ENCODE measurements at places on chromosomes 7 and 10.

DNA sequence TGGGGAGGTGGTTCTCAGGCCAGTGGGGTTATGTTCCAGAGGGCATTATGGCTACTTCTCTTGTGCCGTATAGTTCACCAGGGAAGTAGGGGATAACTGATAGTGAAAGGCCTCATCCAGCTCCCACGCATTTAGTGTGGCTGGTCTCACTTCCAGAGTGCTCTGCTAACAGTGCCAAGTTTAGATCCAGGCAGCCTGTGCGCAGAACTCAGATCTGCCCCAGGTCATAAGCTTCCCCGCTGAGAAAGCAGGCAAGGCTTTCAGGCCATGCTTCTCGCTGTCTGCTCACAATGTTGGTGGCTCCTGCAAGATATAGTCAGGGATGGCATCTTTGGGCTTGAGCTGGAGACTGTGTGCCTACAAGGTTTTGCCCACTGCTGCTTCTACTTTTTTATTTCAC is 11.3 kb downstream of the AGK start:
- no peak for DNase-seq

DNA sequence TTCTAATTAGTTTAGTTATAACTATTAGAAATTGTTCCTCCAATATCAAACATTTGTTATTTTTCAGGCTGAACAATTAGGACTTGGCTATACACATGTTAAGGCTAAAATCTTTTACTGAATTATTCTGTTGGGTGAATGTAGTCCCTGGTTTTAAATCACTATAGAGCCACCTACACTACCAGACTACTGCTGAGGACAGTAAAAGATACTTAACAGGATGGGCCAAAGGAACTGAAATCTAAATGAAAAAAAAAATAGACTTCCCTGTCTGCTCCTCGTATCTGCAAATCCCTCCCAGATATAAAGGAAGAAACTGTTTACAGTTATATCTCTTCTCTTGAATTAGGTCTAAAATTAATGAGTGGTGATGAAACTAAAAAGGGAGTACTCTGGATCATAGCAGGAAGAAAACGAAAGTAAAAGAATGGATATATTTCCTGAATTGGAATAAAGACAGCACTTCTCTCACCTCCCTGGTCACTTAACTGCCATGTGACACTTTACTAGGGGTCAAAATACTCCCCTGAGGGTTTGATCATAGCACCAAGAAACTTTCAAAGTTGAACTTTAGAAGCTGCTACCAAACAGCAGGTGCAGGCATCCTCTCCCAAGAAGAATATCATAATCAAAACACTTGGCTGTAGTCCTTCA is 12.7 kb downstream of the FBXW4 start:
- no peak for DNase-seq

- DNase-seq = no peak
Observed at GRCh38 chr7:126016722-126017121, 1087.1 kb upstream of the POT1 start.

DNA sequence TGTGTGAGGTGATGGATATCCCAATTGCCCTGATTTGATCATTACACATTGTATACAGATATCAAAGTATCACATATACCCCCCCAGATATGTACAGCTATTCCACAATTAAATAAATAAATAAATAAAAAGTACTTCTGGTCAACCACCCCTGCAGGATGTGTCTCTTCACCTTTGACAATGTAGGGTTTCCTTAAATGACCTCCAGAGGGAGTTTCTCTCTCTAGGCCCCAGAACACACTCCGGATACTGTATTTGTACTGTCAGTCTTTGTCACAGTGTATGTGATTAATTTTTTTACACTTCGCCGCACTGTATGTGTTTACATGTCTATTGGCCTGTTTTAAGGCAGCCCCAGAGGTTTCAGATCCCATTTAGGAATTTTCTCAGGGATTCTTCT is 123.6 kb downstream of the ADCYAP1R1 start:
- DNase-seq = no peak

DNA sequence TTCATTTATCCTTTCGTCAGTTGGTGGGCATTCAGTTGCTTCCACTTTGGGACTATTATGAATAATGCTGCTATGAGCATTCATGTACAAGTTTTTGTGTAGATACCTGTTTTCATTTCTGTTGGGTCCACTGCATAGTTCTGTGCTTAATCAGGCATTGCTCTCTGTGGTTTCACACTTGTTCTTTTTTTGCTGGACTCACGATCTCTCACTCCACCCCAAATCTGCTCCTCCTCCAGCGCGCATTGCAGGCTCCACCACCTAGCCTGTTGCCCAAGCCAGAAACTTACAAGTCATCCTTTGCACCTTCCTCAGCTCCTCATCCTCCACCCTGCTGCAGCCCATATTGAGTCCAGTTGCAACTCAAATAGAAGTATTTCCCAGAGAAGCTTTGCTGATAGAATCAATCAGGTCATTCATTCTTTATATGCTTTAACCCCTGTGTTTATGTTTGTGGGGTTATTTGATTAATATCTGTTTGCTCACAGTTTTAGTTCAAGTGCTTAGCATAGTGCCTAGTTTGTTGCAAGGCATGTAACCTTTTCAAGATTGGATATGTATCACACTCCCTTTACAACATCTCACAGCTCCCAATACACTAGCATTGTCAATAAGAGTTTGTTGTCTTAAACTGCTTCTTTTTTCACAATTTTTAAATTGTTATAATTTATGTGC is 16.6 kb upstream of the AFAP1L2 start:
- DNase-seq = no peak

GRCh38 chr10:61065051-61065450 is 121.1 kb upstream of the RHOBTB1 start:
- DNase-seq = no peak

GRCh38 chr7:111018960-111019736 is 71.8 kb upstream of the LRRN3 start:
- no peak for DNase-seq

GRCh38 chr7:24702755-24703154 is 54.5 kb downstream of the GSDME start:
- DNase-seq = no peak

GRCh38 chr7:148362541-148362940 is 228.0 kb upstream of the C7orf33 start:
- no peak for DNase-seq

DNA sequence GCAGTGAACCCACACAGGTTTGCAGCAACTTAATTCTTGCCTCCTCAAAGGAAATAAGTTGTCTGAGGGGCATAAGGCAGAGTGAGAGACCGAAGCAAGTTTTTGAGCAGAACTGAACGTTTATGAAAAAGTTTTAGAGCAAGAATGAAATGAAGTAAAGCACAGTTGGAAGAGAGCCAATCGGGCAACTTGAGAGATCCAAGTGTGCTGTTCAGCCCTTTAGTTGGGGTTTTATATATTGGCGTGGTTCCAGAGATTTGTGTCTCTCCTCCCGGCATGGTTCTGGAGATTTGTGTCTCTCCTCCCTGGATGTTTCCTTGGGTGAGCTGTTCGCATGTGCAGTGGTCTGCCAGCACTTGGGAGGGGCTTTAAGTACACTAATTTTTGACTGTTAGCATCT is 141.4 kb upstream of the DGKB start:
- no peak for DNase-seq

- DNase-seq = no peak
Observed at GRCh38 chr10:103892181-103892580, 25.8 kb downstream of the STN1 start.

- DNase-seq = no peak
Observed at GRCh38 chr10:105700218-105700617, 1059.1 kb downstream of the SORCS3 start.

GRCh38 chr7:114048386-114049235 is 129.8 kb upstream of the PPP1R3A start:
- DNase-seq = no peak

GRCh38 chr7:36188266-36188665 is 35.2 kb downstream of the EEPD1 start:
- DNase-seq = no peak

GRCh38 chr7:15317215-15317614 is 244.6 kb downstream of the AGMO start:
- DNase-seq = no peak

GRCh38 chr7:78985509-78985908 is 468.0 kb downstream of the MAGI2 start:
- no peak for DNase-seq

DNA sequence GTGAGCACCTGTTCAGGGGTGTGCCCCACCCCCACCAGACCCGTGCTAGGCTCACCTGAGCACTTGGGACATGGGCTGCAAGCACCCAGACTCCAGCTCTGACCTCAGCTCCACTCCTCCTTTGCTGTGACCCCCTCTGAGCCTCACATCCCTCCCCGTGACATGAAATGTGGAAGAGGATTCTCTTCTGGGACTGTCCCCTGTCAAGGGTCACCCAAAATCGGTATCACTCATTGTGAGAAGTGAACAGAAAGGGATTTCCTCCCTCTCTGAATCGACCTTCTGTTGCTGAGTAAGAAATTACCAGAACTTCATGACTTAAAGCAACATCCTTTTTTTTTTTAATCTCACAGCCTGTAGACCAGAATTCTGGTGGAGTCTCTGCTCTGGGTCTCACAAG is 6.2 kb upstream of the CHST15 start:
- no peak for DNase-seq

- DNase-seq = no peak
Observed at GRCh38 chr7:140195859-140196258, 19.1 kb upstream of the KDM7A start.

- no peak for DNase-seq
Observed at GRCh38 chr10:6314620-6315205, 112.0 kb downstream of the PFKFB3 start.

- no peak for DNase-seq
Observed at GRCh38 chr7:6567886-6568285, 9.4 kb upstream of the ZDHHC4 start.

GRCh38 chr7:158030566-158030965 is 557.1 kb downstream of the PTPRN2 start:
- DNase-seq = no peak

GRCh38 chr7:132456418-132456817 is 119.9 kb downstream of the PLXNA4 start:
- no peak for DNase-seq

DNA sequence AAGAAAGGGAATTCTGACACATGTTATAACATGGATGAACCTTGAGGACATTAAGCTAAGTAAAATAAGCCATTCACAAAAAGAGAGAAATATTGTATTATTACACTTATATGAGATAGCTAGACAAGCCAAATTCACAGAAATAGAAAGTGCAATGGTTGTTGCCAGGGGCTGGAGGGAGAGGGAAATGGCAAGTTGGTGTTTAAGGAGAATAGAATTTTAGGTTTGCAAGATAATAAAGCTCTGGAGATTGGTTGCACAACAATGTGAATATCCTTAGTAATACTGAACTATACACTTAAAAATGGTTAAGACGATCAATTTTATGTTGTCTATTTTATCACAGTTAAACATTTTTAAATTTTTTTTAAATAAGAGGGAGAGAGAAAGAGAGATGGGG is 25.0 kb upstream of the ADD3 start:
- no peak for DNase-seq

GRCh38 chr7:23530405-23530804 is 1.4 kb downstream of the TRA2A start:
- DNase-seq = no peak

GRCh38 chr7:95011146-95011928 is 103.9 kb downstream of the PPP1R9A start:
- no peak for DNase-seq

DNA sequence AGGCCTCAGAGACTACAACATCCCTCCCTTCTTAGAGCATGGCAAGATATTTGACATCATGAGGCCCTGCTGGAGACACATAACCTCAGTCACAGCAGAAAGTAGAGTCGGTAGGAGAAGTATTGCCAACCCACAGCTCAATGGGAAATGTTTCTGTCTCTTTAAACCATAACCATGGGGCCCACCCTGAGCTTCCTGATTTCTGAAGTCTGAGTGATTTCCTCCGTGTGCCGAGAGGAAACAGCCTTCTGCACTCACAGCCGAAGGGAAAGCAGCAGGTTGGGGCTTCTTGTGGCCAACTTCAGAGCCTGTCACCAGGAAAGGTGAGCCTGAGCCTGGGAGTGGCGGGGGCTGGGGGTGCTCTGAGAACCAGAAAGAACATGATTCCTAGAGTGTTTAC is at the start of gene GIMAP1:
Gene GIMAP1, plus strand, starts transcription at position 246 of the 400 bp plus-strand sequence. CDS start 2,435 bp downstream, outside the sequence.
- DNase-seq = no peak

GRCh38 chr7:72058579-72058978 is 353.6 kb downstream of the CALN1 start:
- DNase-seq = no peak

DNA sequence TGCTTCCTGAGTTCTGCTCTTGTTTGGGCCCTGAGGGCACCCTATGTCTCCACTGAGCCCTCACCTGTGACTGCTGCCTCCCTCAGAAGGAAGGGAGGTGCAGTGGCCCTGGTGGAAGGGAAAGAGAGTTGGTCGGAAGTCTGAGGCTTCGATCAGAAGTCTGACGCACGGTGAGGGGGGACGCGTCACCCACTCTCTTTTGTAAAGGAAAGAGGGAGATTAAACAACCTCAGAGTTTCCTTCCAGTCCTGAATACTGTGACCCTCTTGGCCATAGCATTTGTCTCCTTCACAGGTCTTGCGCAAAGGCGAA is 31.4 kb upstream of the TRIM8 start:
- no peak for DNase-seq

DNA sequence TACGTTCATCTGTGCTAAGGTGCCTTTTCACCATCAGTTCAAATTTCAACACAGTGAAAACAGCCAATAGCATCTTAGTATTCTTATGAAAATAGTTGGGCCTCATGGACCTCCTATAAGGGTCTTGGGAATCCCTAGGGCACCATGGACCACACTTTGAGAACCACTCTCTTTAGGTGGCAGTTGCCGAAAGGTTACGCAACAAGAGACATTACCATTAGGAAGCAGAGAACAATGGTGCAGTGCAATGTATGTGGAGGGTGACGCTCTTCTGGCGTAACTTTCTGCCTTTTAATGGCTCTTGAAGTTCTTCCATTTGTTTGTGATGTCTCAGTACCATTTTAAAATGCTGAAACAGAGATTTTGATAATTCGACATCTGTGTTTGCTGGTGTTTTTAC is 131.1 kb downstream of the CNNM2 start:
- DNase-seq = no peak

DNA sequence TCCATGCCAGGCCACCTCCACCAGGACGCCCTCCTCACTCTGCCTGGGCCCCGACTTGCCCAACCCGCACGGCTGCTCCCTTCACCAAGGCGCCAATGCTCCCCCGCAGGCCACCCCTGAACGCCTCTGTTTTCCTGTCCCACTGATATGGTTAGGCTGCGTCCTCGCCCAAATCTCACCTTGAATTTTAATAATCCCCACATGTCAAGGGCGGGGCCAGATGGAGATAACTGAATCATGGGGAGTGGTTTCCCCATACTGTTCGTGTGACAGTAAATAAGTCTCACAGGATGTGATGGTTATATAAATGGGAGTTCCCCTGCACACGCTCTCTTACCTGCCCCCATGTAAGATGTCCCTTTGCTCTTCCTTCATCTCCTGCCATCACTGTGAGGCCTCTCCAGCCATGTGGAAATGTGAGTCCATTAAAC is 29.8 kb downstream of the RSU1 start:
- no peak for DNase-seq

Measured in AG09309 (cell line).